Putamen (tissue), 1 donor: ENCODE measurements at places on chromosomes 7 and 10.
A peak's percentile ranks its signal among the peaks of the same experiment; 100 is the strongest.

GRCh38 chr10:33325929-33326328, 8.5 kb downstream of the NRP1 start:
- no peak for DNase-seq

DNA sequence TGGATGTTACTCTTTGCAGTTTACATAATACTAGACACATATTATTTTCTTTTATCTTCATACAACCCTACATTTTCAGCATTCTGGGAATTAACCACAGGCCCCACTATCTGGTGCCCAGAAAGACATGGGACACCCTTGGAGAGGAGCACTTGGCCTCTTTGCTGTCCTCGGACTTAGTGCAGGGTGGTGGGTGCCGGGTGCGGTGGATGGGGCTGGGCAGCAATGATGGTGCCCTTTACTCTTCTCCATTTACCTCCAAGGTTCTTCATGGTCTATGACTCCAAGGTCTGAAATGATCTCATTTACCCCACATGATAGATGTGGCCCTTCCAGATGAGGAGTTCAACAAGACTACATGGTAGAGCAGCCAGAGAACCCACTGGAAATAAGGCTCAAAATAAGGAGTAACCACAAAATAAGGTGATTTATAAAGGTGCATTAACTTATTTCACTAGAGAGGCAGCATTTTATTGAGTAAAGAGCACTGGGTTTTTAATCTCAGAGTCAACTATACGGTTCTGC, 56.2 kb upstream of the IGFBP3 start:
- DNase-seq, result no peak

- DNase-seq, result no peak
Observed at GRCh38 chr10:114479307-114479706, 75.0 kb upstream of the AFAP1L2 start.

- no peak for DNase-seq
Observed at GRCh38 chr10:15852111-15852557, 8.2 kb downstream of the MINDY3 start.

DNA sequence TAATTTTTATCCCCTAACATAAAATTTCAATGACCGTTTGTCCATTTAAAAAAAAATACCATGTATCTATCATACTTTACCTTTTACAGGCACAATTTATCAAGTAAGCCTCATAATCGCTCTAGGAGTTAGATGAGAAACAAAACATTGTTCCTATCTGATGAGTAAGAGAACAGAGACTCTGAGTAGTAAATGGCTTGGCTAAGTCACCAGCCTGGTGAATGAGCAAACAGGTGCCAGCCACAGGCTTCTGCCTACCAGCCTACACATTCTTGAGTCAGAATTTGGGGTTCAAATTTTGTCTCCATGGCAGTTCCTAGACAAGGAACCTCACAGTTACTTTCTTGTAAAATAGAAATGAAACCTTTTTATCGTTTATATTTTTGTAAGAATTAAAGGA, 235.4 kb downstream of the HGF start:
- DNase-seq, result no peak

DNA sequence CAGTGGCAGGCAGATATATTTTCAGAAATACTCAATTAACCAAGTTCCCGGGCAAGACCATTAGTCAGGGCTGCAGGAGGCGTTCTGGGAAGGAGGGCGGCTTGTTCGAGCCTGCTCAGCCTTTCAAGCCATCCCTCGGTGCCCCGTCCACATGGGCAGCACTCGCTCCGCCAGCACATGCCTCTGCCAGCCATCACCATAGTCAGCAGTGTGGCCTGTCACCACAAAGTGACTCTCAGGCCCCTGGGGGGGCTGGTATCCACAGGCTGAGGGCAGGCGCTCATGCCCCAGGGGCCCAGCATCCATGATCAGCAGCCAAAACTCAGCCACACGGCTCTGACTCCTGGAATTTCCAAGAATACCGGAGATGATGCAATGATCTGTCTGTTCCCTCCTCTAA, 81.9 kb downstream of the CHST15 start:
- DNase-seq, result no peak

DNA sequence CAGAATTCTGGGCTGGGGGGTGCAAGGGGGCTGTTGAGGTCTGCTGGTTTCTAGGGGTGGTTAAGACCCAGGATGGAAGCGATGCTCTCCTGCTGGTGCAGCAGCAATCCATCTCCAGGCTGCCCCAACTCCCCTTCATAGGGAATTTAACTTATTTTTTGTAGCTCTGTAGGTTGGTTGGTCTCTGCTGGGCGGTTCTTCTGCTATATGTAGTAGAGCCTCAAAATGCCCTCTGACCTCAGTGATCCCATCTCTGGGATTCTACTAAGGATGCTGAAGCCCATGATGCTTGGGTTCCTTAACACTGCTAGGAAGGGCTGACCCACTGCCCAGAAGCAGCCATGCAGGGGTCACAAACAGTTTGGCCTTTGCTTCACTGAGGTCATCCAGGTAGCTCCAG, 49.2 kb downstream of the LRRC20 start:
- DNase-seq, result no peak

- no peak for DNase-seq
Observed at GRCh38 chr10:81013771-81014170, 476.1 kb downstream of the SH2D4B start.

DNA sequence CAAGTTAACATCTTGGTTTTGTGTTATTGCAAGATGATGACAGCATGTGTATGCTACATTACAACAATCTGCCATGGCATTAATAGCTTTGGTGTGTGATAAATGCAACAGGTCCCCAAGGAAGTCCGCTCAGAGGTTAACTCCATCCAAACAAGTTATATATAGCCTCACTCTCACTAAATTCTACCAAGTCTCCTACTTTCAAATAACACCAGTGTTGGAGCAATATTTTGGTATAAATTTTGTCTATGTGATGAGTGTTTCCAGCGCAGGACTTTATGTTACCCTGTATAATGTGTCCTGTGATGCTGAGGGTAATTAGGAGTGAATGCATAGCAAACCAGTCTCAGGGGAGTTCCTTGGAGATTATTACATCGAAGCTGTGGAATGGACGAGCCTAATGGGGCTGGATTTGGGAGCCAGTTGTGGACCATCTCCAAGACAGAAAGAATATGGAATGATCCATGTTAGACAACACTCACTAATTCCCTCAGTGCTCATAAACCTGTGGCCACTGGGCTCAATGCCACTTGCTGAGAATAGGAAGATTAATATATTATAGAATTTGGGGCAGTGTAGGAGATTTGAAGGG, 127.6 kb upstream of the CXCL12 start:
- DNase-seq, result no peak

DNA sequence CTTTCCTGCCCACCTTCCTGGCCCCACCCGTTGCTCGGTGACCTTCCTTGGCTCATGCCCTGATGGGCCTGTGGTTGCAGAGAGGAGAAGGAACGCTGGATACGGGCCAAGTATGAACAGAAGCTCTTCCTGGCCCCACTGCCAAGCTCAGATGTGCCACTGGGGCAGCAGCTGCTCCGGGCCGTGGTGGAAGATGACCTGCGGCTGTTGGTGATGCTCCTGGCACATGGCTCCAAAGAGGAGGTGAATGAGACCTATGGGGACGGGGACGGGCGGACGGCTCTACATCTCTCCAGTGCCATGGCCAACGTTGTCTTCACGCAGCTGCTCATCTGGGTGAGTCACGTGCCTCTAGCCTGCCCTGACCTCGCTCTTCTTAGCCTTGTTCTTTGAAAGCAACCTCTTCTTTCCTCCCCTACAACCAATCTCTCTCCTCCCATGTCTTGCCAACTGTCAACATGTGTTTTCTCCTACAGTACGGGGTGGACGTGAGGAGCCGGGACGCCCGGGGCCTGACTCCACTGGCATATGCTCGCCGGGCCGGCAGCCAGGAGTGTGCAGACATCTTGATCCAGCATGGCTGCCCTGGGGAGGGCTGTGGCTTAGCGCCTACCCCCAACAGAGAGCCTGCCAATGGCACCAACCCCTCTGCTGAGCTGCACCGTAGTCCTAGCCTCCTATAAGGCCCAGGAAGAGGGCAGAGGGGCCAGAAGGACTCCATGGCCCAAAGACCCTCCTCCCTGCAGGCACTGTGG, 24.1 kb downstream of the GBX1 start:
- DNase-seq, result no peak

DNA sequence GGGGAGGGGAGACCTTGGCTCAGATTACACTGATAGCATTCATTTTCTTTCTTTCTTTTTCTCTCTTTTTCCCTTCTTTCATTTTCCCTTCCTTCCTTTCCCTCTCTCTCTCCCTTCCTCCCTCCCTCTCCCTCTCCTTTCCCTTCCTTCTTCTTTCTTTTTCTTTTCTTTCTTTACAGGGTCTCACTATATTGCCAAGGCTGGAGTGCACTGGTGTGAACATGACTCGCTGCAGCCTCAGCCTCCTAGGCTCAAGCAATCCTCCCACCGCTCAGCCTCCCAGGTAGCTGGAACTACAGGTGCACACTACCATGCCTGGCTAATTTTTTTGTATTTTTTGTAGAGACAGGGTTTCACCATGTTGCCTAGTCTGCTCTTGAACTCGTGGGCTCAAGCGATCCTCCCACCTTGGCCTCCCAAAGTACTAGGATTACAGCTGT, 73.0 kb upstream of the MKRN1 start:
- DNase-seq, result no peak

- no peak for DNase-seq
Observed at GRCh38 chr7:127930341-127931328, 100.6 kb downstream of the LRRC4 start.

- no peak for DNase-seq
Observed at GRCh38 chr7:143892527-143893300, 9.3 kb downstream of the TCAF1 start.

DNA sequence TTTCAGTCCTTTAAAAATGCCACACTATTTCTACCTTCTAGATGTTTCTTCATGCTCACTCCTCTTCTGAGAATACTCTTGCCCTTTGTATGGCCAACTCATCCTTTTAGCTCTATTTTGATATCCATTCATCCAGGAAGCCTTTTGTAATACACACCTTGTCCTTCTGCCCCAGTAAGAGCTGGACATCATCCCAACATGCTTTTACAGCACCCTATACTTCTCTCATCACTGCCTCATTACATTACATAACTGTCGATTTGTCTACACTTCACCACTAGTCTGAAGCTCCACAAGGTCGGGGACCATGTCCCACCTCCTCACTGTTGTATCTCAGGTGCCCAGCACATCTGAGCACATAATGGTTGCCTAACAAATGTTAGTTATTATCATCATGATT, 29.2 kb downstream of the PRR15 start:
- DNase-seq, result no peak

GRCh38 chr10:80894797-80895467, 357.2 kb downstream of the SH2D4B start:
- no peak for DNase-seq

DNA sequence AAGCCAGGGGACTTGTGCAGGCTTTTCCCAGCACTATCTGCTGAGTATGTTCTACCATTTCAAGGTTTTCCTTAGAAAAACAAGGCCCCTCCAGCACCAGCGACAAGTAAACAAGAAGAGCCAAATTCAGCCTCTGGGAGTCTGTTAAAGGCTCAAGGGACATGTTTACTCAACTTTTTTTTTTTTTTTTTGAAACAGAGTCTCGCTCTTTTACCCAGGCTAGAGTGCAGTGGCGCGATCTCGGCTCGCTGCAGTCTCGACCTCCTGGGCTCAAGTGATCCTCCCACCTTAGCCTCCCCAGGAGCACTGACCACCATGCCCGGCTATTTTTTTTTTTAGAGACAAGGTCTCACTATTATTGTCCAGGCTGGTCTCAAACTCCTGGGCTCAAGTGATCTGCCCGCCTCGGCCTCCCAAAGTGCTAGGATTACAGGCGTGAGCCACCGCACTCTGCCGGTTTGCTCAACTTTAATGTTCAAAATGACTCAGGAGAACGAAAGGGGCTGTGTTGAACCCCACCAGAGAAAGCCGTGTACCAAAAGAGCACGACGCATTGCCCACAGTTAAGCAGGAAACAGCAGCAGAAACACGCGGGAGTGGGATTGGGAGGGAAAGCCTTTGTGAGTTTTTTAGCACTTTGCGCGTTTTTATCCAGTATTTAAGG, 772 bp downstream of the PRDX3 start:
- no peak for DNase-seq

DNA sequence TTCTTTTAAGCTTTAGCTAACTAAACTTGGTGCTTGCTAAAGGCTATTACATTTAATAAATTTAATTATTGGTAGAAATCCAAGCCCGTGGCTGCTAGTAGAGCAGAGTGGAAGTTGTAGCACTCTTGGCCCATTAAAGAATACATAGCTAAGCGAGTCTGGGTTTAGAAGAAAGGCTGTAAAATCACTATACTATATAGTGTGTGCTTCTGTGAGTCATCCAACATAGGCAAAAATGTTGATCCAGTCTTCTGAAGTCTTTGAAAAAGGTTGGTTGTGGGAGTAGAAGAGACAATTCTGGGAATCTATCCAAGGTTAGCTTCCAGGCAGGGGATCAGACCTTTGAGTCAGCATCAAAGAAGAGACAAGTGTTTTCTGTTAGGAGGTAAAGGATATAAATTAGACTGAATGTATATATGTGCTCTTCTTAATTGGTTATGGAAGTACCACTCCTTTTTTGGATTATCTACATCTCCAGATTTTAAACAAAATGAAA, 664.2 kb downstream of the NXPH1 start:
- DNase-seq, result no peak

DNA sequence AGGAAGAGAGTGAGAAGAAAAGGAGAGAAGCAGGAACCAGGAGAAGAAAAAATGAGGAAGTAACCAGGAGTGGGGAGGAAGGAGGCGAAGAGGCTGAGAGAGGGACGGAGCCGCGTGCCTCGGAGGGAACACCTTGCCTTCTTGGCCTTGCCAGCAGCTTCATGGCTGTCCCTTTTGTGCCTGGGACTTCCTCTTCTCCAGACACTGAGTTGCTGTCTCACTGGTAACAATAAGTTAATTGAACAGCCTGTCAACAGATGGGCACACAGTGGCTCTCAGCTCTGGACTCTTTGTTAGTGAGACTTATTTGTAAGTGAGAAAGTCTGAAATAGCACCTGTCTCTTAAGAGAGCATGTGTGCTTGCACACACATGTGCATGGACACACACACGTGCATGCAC, 83.2 kb downstream of the GATA3 start:
- DNase-seq, result no peak

- peak; percentile 72 for DNase-seq
Observed at GRCh38 chr7:129468087-129468486, 33.9 kb downstream of the STRIP2 start.

DNA sequence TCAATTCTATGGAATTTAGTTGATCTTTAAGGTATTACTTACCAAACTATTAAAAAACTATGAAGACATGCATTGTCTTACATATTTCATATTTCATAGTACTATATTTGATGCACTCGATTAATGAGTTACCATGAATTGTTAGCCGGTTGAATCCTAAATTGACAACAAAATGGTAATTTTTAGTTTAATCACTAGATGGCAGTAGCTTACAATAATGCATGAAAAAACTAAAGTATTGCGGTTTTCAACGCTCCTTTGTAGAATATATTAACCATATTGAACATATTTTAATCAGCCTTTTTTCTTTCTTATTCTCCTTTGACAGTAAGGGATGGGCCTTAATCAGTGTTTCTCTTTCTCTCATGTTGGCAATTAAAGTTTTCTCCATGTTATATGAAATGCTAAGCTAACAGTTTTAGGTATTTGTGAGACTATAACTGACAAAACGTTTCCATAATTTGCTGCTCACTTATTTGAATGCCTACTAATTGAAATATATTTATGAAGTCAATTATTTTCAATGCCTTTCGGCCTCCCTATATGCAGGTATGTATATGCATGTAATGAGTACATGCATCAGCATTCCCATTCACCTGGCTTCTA, 48.5 kb upstream of the ARL4A start:
- peak; percentile 11 for DNase-seq

- no peak for DNase-seq
Observed at GRCh38 chr10:15901889-15902288, 41.6 kb upstream of the MINDY3 start.
